ENCODE measurements at places on chromosomes 5 and 9. TPM values are rescaled to one million over a fixed set of nuclear protein-coding genes. Genes with fewer than 3 reads are reported as not detected.

The FOXD4L3 gene
- total RNA-seq = not detected

The NME5 gene
- total RNA-seq = 3.5 TPM

The PTPRD gene
- 18.3 TPM for total RNA-seq

The RAD1 gene
- 25.8 TPM for total RNA-seq

The TICAM2 gene
- 3.9 TPM for total RNA-seq

The FBP2 gene
- total RNA-seq = not detected

The SLC36A2 gene
- not detected for total RNA-seq

The LCN15 gene
- not detected for total RNA-seq

The ACOT12 gene
- total RNA-seq = 0.41 TPM

The GPX3 gene
- total RNA-seq = 616 TPM

Data from sigmoid colon (tissue), 7 donors.